Skin of body (tissue), 3 donors: ENCODE measurements at places on chromosomes 3 and 15. TPM values are rescaled to one million over a fixed set of nuclear protein-coding genes. Genes with fewer than 3 reads are reported as not detected.

DNA sequence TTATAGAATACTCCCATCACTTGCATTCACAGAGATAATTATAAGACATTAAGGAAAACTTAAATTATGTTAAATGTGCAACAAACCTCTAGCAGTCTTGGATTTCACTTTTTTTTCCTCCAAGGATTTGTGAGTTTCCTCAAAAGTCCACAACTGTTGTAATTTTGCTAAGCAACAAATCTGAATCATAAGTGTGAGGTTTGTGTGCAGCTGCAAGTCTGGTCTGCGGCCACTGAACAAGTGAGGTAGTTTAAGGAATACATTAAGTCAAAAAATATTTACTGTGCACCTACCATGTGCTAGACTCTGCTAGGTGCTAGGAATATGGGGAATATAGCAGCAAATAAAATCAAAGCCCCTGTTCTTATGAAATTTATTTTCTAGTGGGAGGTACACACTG lies 70.2 kb downstream of the LRRC28 start:
- DNase-seq, result no peak

DNA sequence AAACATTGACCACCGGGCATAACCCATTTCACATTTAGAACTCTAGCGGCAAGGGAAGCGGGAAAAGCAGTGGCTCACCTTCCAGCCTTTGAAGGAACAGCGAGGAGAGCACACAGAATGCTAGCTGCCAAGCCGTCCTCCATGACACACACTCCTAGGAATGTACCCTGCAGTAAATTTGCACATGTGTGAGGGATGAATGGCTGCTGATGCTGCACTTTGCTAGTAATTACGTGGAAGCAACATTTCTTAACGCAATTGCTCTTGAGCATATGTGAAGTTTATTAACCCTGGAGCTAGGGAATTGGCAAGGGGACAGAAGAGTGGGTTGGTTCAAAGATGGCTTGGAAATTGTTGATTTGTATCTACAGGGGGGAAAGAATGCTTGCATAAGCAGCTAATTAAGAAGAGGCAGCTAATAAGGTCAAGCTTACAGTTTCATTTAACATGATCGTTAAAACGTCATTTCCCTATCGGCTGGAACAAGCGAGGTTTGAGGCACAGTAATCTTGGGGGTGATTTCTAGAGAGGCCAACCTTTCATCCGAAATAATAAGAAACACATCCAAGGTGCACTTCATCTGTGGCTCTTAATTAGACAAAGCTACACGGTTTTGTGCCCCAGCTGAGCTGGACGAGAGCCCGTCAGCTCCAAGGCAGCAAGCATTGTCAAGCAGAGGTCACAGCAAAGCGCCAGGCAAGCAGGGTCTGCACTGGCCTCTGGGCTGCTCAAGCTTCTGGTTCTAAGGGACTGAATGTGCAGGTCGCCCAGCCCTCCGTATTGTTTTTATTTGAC lies 123.4 kb downstream of the CHSY1 start:
- DNase-seq, result peak; percentile 90

Gene UROC1
- total RNA-seq, result not detected

GRCh38 chr3:55816794-55817576 lies 329.9 kb upstream of the WNT5A start:
- DNase-seq, result no peak

DNA sequence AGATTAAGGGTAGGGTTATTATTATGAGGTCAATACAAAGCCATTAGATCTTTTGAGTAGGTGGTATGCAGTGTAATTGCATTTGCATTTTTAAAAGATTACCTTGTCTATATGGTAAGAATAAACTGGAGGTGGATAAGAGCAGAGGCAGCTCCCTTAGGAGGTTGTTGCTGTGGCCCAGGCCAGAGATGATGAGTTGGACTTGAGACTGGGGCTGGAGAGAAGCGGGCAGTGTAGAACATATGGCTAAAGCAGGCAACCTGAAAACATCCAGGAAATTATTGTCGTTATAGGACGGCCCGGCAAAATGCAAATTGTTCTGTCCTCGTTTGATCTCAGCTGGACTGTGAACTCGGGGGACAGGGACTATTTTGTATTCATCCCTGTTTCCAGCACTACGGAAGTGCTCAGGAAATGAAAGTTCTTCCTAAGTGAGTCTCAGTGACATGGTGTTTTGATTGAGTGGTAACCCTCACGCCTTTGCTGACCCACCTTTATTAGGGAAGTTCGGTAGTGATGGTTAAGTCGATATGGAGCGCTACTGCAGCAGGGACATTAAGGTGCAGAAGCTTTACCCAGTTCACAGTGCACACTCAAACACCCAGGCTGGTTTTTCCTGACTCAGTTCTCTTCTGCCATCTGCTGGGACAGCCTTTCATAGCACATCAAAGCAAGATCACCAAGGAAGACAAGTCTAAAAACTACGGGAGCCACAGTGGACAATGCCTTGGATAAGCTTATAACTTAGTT lies 27.2 kb upstream of the VPS33B start:
- DNase-seq, result peak; percentile 55

- peak; percentile 87 for DNase-seq
Measured at GRCh38 chr15:68620721-68621527, 42.1 kb downstream of the CORO2B start.

Gene IRAK2
- total RNA-seq, result 3.8 TPM

GRCh38 chr3:20648294-20648693 lies 462.3 kb upstream of the SGO1 start:
- peak; percentile 32 for DNase-seq

DNA sequence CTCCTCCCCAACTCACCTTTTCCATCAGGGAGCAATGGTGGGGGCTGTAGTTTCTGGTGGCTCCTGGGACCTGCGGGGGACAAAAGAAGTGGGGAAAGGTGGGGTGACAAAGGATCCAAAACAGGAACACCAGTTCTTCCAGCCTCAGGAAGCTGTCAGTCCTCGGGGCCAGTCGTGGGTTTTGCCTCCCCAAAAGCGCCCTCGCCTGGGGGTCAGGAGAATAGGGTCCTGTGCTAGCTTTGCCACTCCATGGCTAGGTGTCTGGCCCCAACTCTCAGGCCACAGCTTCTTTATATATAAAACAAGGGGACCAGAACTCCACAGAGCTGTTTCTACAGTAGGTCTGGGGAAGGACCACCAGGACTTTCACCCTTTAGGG lies 4.0 kb downstream of the CCDC9B start:
- no peak for DNase-seq

DNA sequence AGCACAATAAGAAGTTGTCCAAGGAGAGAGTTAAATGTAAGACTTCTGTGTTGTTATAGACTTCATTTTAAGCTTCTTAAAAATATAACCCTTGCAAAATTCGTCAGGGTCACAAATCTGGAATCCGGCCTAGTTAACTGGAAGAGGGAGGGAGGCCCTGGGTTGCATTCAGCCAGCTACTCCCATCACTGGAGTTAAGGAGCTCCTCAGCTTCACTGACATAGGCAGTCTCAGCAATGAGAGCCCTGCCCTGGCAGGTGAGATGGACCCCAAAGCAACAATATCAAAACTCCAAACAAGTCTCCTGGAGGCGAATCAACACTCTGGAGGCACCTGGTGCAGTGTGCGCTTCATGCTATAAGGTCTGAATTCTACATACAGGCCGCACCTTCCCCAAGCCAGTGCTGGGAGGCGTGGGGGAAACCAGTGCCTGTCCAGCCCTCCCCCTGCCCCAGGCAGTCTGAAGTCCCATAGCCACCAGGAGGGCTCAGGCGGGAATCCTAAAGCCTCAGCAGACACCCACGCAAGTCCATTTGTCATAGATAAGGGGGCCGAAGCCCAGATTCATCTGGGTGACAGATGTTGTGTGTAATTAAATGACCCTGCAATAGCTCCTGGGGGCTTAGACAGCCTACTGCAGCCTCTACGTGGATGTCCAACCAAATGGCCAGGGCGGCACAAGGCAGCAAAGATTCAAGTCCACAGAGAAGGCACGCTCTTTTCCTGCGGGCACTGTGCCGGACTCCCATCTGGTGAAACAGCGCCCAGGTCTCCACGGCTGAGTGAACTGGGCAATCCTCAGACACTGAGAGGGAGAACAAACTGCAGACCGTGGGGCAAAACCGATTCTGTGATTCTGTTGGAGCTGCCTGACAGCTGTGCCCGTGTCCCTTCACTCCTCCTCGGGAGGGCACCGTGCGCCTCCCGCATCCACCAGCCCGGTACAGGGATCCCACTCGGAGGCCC lies 64.9 kb downstream of the ATP10A start:
- DNase-seq, result no peak

- DNase-seq, result no peak
Measured at GRCh38 chr3:36095238-36095637, 285.1 kb upstream of the STAC start.

Gene POMGNT2
- 9.0 TPM for total RNA-seq

Gene TM4SF1
- 191 TPM for total RNA-seq
